ENCODE measurements at places on chromosomes 7 and 10. TPM values are rescaled to one million over a fixed set of nuclear protein-coding genes. Genes with fewer than 3 reads are reported as not detected.

COL13A1 gene
- not detected for total RNA-seq

GRCh38 chr7:140646931-140647647 is 6.5 kb upstream of the DENND2A start:
- DNase-seq = peak; percentile 43

DNA sequence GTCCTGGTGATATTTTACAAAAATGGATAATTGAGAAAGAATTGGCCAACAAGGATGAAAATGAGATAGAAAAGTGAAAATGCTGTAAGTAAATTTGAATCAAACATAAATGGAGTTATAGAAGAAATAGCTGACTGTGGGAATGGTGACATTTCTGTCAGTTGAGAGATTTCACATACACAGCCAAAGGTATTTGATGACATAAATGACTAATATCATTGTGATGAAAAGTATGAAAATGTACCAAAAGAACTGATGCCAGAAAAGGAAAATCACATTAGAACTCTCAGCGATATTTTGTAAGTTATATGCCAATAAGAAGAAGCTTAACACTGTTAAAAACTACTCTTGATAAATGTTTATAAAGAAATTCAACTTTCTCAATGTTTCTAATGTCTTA is 54.9 kb downstream of the TFPI2 start:
- no peak for DNase-seq

GRCh38 chr7:90672210-90672609 is 76.1 kb downstream of the CDK14 start:
- DNase-seq = no peak

Measured in activated naive CD8-positive, alpha-beta T cell treated with anti-CD3 and anti-CD28 coated beads for 36 hours (primary cell).